NCI-H774 (cell line): ENCODE measurements at places on chromosomes 3 and 15.

- no peak for DNase-seq
Observed at GRCh38 chr3:124463234-124463633, 267.0 kb upstream of the UMPS start.

GRCh38 chr3:126851382-126851781, 131.5 kb upstream of the PLXNA1 start:
- DNase-seq = no peak

- DNase-seq = no peak
Observed at GRCh38 chr15:33581032-33581431, 270.3 kb downstream of the RYR3 start.

DNA sequence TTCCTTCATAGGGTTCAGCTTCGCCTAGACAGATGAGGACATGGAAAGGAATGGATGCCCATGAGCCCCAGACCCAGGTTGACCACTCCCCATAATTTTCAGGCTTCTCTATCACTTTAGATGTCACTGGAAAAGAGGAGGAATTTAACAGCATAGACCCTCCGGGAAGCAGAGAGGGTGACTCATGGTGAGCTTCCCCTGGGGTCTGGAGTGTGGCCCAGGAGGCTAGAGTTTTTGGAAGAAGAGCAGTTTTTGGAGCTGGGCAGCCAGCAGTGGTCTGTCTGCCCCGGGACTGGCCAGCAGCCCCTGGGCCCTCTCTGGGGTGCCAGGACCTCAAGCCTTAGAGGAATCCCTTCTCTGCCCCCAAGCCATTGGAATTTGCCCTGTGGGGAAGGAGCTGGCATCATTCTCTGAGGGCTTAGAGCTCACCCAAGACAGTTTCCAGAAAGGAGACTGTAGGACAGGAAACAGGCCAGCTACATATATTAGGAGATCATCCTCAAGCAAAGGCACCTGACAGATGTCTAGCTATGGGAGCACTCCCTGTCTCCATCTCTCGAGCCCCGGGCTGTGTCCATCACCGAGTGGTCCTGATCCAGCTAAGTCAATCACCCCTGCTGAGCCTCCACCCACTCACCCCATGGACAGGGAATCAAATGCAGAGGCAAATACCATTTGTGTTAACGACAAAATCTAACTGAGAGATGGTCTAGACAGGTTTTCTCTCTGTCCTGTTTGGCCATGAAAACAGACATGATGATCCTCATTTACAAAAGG, 67.3 kb downstream of the MEGF11 start:
- DNase-seq = no peak

DNA sequence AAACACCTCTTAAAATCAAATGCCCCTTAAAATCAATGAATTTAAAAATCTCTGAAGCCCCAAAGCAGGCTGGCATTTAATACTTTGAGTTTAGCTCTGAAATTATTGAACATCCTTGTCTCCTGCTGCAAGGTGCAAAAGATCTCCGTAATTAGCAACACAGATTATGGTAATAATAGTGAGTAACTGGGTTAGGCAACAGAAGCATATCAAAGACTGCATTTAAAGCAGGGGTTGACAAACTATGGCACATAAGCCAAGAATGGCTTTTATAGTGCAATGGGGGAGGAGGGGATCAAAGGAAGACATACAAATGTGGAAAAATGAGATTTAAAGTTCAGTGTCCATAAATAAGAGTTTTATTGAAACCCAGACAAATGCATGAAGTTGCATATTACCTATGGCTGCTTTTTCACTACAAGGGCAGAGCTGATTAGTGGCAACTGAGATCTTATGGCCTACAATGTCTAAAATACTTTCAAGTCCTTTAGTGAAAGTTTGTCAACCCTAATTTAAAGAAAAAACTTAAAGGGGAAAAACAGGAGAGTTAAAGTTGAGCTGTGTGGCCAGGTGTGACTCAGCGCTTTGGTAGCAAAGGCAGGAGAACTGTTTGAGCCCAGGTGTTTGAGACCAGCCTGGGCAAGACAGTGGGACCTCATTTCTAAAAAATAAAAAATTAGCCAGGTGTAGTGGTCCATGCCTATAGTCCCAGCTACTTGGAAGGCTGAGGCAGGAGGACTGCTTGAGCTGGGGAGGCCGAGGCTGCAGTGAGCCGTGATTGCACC, 157.6 kb downstream of the TBL1XR1 start:
- DNase-seq = no peak

DNA sequence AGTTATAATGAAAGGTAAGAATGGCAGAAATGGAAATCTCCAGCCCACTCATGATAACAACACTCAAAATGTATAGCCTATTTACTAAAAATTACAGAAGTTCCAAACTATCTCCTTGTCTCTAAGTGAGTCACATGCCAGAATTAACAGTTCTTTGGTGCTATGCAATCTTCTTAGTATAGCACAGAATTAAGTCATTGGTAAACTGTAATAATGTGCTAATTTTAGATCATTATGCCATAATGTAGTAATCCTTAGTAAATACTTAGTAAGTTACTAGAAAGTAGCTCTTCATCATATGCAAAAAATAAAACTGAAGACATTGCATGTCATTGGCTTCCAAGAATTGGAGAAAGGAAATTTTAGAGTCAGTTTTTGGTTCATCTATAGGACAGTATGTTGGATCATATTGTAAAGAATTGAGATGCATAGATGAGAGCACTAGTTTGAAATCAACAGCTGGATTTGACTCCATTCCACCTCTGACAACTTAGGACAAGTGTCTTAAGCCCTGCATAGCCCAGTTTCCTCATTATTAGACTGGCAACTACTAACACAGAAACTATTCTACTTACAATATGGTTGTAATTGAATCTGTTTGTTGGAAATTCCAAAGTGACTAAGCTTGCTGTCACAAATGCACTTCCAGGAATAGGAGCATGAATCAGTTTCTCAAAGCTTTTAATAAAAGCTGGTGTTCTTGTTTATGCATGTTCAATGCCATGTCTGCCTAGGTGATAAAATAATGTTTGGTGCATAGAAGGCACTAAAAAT, 40.1 kb upstream of the CD47 start:
- DNase-seq = no peak

DNA sequence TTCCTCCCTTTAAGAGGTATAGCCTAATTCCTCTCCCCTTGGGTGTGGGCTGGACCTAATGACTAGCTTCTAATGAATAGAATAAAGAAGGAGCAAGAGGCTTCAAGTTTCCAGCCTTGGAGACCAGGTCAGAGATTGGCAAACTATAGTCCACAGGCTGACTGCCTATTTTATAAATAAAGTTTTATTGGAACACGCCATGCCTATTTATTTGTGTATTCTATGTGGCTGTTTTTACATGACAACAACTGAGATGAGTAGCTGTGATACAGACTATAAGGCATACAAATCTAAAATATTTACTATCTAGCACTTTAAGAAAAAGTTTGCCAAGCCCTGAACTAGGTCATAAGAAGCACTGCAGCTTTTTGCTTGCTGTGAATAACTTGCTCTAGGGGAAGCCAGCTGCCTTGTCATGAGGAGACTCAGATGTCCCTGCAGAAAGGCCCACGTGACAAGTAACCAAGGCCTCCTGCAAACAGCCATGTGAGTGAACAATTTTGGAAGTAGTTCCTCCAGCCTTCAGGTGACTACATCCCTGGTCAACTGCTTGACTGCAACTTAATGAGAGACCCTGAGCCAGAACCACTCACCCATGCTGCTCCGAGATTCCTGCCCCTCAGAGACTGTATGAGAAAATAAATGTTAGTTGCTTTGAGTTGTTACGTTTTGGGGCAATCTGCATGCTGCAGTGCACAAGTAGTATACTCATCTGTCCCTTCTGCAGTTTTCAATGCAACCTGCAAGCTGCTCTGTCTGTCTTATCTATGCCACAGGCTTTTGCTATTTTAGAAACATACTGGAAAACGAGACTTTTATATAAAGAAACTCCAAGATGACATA, 21.1 kb upstream of the MAP3K13 start:
- DNase-seq = no peak

- no peak for DNase-seq
Observed at GRCh38 chr3:124557433-124558232, 172.6 kb upstream of the UMPS start.

DNA sequence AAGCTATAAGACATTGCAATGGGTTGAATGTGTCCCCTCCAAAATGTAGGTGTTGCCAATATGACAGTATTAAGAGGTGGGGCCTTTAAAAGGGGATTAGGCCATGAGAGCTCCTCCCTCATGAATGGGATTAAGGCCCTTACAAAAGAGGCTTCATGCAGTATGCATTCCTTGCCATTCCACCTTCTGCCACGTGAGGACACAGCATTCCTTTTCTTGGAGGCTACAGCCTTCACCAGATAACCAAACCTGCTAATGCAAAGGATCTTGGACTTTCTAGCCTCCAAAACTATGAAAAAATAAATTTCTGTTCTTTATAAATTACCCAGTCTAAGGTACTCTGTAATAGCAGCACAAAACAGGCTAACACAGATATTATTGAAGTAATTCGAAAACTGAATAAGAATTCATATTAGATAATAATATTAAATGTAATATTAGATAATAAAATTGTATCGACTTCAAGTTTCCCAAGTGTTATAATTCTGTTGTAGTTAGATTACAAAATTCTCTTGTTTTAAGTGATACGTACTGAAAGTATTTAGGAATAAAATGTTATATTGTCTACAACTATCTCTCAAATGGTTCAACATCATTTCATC, 29.4 kb upstream of the ATP8B4 start:
- DNase-seq = no peak

DNA sequence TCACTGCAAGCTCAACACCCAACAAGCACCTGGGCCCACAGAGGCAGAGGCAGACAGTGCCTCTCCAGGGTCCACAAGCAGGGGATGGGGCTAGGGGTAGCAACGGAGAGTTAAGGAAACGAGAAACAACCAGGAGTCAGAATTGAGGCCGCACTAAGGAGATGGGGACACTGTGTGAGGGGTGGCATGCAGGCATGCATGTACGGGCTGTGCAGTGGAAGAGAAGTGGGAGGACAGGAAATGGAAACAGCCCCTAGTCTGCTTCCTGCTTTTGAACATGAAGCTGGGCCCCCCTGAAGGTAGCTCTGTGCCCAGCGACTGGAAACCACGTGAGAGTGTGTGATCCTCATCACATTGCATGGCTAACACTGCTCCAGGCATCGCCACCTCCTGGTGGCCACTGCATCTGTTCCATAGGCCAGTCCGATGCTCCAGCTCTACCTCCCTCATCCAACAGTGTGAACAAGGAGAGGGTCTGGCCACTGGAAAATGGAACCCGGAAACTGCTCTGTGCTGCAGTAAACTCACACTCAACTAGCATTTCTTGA, 44.0 kb downstream of the XXYLT1 start:
- DNase-seq = no peak

DNA sequence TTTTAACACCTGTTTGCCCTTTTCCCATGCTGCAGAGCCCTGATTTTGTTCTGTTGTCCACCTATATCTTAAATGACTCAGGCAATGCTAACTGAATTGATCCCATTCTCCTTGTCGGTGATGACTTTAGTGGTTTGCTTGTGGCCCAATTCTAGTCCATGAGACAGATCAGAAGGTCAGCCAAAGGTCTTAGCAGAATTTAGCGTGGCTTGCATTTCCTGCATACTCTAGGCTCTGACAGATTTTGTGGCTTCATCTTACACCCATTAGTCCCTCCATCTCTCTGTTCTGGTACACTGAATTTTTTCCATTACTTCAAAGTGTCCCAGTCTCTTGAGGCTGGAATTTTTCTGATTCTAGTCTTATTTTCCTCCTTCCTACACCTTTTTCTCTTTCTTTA, 161.9 kb downstream of the STAC start:
- no peak for DNase-seq

- no peak for DNase-seq
Observed at GRCh38 chr3:73086071-73086494, 24.6 kb downstream of the EBLN2 start.

DNA sequence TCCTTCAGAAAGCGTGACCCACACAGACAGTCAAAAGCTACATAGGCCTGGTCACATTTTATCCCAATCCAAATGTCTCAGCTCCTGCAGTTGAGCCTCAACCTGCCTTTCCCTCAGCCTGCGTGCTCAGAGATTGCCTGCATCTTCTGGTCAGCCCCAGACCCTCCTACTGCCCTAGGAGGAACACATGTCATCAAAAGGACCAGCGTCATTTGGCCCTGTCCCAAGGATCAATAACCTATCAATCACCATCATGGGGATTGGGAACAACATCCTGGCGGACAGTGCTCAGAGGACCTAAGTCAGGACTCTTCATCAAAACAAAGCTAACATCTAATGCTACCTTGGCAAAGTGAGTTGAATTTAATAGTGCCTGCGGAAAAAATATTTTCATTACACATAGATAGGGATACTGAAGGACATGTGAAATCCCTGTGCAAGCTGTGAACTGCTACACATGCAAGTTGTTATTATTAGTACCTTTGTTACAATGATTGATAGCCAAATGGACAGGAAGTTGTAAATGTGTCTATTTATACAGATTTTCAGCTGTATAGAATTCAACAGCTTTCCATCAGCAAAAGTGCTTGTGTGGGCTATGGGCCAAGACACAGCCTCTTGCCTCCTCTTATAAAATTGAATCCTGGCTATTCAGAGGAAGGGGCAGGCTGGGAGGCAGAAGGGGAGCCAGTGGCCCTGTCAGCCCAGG, 47.7 kb downstream of the UMPS start:
- DNase-seq = no peak

DNA sequence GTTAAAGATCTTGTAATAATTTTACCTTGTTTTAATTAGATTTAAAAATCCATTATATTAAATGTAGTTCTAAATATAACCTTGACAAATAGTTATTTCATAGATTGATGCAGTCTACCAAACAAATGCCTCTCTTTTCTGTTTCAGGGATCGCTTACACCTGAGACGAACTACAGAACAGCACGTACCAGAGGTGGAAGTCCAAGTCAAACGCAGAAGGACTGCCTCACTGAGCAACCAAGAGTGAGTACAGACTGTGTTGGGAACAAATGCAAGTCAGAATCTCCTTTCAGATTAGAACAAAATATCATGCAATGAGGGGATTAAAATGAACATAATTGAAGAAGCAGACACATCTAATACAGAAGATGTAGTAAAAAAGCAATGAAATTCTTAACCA, 7.2 kb downstream of the SNRPN start:
- no peak for DNase-seq

DNA sequence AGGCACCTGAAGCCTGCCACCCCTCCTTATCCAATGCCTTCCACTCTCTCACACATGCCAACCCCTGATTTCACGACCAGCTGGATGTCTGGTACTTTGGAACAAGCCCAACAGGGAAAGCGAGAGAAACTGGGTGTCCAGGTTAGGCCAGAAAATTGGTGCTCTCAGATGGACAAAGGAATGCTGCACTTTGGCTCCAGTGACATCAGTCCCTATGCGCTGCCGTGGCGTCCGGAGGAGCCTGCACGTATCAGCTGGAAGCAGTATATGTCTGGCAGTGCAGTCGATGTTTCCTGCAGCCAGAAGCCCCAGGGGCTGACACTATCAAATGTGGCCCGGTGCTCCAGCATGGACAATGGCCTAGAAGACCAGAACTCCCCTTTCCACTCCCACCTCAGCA, 45.2 kb downstream of the CDAN1 start:
- no peak for DNase-seq
